CD4-positive, alpha-beta T cell treated with Interleukin-15 for 1 hour (primary cell): ENCODE measurements at places on chromosomes 7 and 10.

- no peak for DNase-seq
Observed at GRCh38 chr7:76069238-76069638, 21.3 kb downstream of the MDH2 start.

- peak; percentile 79 for DNase-seq
Observed at GRCh38 chr7:44750921-44751571, 2.4 kb downstream of the ZMIZ2 start.

DNA sequence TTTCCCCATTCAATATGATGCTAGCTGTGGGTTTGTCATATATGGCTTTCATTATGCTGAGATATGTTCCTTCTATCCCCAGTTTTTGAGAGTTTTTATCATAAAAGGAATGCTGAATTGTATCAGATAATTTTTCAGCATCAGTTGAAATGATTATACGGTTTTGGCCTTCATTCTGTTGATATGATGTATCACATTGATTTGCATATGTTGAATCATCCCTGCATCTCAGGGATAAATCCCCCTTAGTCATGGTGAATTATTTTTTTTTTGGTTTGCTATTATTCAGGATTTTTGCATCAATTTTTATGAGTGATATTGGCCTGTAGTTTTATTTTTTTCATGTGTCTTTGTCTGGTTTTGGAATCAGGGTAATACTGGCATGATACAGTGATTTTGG is 1152.3 kb upstream of the C7orf33 start:
- no peak for DNase-seq

DNA sequence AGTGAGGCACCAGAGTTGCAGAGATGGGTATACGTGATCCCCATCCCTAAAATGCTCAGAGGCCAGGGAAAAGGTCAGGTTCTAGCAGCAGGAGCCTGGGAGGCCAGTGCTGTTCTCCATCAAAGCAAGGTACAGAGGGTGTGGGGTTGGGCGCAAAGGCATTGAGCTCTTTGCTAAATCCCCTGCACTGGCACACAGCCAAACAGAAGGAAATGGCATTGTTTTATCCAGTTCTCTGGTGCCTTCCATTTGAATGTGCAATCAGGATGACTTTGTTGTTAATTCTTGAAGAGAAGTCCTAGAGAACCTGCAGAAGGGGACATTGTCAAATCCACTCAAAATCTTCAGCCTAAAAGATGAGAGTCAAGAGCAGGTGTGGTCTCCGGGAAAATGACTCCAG is 111.3 kb upstream of the CHST15 start:
- no peak for DNase-seq

- no peak for DNase-seq
Observed at GRCh38 chr7:95398155-95398940, 2.2 kb upstream of the PON3 start.

- DNase-seq: no peak
Observed at GRCh38 chr10:119335671-119336353, 128.4 kb downstream of the GRK5 start.

- no peak for DNase-seq
Observed at GRCh38 chr7:133070562-133070961, 11.3 kb downstream of the CHCHD3 start.

DNA sequence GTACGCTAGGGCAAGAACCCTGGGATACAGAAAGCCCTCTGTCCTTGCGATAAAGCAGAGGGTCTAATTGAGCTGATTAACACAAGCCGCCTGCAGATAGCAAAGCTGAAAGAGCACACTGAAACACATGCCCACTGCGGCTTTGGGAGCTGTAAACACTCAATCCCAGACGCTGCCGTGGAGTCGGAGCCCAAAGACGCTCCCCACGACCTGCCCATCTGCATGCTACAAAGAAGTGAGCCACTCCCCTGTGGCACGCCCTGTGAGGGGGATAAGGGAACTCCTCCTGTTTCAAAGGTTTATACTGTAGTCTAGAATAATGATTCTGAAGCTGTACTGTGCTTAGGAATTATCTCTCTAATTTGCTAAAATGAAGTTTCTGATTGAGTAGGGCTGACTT is 985.6 kb upstream of the GHITM start:
- no peak for DNase-seq

GRCh38 chr7:16550671-16551070 is 24.0 kb downstream of the LRRC72 start:
- DNase-seq: no peak

DNA sequence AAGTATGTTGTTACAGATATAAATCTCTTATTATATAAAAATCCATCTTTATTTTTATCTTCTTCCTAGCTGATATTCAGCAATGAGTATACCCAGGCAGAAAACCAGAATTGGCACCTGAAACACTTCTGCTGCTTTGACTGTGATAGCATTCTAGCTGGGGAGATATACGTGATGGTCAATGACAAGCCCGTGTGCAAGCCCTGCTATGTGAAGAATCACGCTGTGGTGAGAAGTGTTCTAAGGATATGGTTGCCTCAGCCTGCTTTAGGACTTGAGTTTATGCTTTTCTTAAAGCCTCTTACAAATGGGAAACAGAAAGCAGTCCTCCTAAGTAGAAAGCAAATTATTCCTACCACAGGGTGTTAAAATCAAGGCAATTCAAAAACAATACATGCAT is 41.9 kb downstream of the TES start:
- DNase-seq: no peak

- no peak for DNase-seq
Observed at GRCh38 chr7:78011642-78012041, 213.1 kb downstream of the PHTF2 start.

- peak; percentile 3 for DNase-seq
Observed at GRCh38 chr10:132494866-132495630, 42.5 kb upstream of the INPP5A start.

- DNase-seq: no peak
Observed at GRCh38 chr7:91047636-91048035, 216.6 kb upstream of the FZD1 start.

- DNase-seq: no peak
Observed at GRCh38 chr10:35372329-35372728, 36.0 kb downstream of the CCNY start.

DNA sequence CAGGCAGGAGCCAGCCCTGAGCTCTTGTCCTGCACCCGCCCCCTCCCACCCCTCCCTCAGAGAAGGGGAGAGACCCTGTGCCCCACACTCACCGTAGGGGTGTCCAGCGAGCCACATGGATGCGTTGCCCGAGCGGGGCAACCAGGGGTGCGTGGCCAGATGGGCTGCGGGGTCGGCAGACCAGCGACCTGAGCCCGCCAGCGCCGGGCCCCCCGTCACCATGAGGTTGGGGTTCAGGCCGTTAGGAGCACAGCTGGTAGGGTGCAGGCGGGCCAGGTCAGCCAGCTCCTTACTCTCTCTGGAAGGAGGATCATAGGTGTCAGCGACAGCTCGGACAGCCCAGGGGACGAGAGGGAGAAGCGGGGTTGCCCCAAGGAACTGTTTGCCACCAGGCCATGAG is 46.4 kb downstream of the TNRC18 start:
- DNase-seq: no peak

- DNase-seq: no peak
Observed at GRCh38 chr10:76428551-76429367, 997.3 kb downstream of the LRMDA start.

- no peak for DNase-seq
Observed at GRCh38 chr7:25781704-25782103, 370.3 kb upstream of the NFE2L3 start.

- no peak for DNase-seq
Observed at GRCh38 chr10:117391436-117392205, 16.4 kb upstream of the PDZD8 start.

GRCh38 chr10:10792681-10793080 is 225.0 kb upstream of the CELF2 start:
- DNase-seq: no peak

GRCh38 chr7:1853431-1853985 is 183.4 kb downstream of the ELFN1 start:
- DNase-seq: peak; percentile 14

GRCh38 chr7:51376420-51377092 is 59.9 kb upstream of the COBL start:
- no peak for DNase-seq

DNA sequence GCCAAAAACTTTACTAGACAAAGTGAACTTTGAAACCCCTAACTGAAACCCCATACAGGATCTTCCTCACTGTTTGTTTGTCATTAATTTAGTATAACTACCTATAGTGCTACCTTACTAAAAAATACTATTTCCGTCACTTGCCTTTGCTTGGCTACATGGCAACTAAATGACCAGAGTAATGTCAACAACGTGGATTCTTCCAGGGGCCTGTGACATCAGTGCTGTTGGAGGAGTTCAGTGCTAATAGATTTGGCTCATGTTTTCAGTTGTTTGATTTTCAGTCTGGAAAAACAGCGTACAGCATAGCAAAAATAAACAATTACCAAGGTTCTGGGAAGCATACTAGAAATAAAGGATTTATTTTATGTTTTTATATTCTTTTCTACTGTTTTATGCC is 3.0 kb upstream of the ASB15 start:
- DNase-seq: no peak

GRCh38 chr7:116305485-116306408 is 95.4 kb downstream of the TES start:
- DNase-seq: no peak

DNA sequence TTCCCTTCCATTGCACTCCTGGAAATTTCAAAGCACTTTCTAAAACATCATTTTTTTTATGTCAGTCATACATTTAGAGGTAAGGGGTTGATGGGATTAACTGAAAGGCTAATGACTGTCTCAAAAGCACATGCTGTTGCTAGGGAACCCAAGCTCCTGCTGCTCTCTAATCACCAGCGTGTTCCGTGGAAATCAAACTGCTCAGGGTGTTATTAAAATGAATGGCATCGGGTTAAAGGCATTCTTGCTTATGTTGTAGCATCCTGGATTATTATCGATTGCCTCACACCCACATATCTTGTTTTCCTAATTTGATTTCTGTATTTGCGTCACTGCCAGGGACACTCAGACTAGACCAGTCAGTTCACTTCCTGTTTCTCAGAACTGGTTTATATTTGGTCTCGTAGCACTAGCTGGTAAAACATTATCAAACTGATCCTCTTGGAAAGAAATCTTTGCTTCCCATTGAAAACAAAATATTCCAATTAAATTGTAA is 216.5 kb upstream of the MKLN1 start:
- peak; percentile 67 for DNase-seq

- DNase-seq: no peak
Observed at GRCh38 chr7:137715121-137715520, 131.7 kb downstream of the DGKI start.

DNA sequence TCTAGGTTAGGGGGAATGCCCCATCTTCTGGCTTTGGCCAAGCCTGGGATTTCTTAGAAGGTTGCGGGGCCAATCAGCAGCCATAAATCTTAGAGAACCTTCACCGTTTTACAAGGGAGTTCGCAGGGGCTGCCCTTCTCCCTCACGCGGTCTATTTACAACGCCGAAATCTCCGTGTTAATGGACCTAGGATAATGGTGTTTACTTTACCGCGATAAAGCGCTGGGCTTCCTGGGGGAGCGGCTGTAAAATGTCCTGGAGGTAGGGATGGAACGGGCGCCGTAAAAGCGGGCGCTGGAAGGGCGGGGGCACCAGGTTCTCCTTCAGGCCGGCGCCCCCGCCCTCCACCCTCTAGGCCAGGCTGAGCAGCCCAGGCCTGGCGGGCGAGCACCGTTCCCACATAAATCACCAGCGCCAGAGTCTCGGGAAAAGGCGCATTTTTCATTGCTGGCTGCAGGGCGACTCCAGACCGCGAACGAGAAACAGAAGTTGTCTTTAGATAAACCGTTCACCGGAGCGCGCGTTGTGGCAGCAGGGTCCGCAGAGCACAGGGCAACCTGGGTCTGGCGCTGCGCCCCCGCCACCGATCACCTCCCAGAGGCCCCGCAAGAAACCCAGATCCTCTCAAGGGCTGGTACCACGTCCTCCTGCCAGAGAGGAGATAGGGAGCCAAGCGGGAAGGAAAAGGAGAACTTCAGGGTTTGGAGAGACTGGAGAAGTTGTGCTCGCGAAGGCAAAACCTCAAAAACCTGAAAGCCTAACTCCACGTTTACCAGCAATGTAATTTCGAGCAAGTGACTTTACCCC is 12.5 kb upstream of the NKX2-3 start:
- DNase-seq: no peak

DNA sequence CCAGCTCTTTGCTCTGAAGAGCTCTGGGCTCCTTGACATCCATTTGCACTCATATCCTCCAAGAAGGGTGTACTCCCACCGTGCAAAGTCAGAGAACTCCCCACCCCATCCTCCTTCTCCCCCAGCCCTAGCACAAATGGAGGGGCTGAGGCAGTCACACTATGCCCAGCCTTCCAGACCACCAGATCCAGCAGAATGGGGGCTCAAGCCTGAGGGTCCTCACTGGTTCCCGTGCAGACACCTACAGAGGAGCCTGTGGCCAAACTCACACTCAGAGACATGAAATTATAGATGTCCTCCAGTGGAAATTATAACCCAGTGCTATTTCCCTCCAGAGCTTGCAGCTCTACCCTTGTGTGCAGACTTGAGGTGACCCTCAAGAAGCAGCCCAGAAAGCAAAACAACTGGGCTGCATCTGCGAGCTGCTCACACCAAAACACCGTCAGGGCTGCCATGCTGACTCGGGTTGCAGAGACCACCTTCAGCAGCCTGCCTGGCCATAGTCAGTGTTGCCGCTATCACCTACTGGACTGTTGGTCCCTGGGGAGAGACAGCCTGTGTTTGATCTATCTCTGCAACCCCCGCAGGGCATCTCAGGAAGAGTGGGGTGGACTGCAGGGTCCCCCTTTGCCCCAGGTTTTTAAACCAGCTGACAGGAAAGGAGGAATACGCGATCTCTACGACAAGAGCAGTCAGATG is 7.4 kb downstream of the ZNF488 start:
- DNase-seq: no peak

GRCh38 chr7:92403760-92404074 is 43.6 kb upstream of the GATAD1 start:
- no peak for DNase-seq

DNA sequence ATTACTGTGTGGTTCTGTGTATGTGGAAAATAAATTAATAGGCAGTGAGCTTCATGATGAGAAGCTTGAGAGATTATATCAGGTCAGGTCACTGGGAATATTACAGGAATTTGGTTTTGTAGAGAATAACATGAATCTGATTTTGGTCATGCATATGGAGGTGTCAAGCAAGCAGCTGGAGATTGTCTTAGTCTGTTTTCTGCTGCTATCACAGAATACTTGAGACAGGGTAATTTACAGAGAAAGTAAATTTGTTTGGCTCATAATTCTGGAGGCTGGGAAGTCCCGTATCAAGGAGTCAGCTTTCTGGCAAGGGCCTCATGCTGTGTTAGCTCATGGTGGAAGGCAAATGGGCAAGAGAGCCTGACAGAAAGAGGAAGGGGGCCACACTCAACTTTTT is 120.7 kb upstream of the FAM3C start:
- no peak for DNase-seq

GRCh38 chr7:75650062-75650461 is 88.7 kb downstream of the HIP1 start:
- DNase-seq: no peak

- DNase-seq: no peak
Observed at GRCh38 chr7:36654436-36654835, 69.9 kb downstream of the AOAH start.

- DNase-seq: no peak
Observed at GRCh38 chr7:80879849-80880248, 39.0 kb downstream of the SEMA3C start.

- DNase-seq: no peak
Observed at GRCh38 chr7:74018246-74018895, 9.6 kb upstream of the ELN start.
